ENCODE measurements at places on chromosomes 16 and 17.

- DNase-seq: no peak
These were observed 4.7 kb downstream of the PRAC1 start for GRCh38 chr17:48717367-48718226.

GRCh38 chr17:44543213-44543904, 13.9 kb upstream of the FZD2 start:
- no peak for DNase-seq

- no peak for DNase-seq
These were observed 9.0 kb downstream of the CBFA2T3 start for GRCh38 chr16:88967830-88968588.

DNA sequence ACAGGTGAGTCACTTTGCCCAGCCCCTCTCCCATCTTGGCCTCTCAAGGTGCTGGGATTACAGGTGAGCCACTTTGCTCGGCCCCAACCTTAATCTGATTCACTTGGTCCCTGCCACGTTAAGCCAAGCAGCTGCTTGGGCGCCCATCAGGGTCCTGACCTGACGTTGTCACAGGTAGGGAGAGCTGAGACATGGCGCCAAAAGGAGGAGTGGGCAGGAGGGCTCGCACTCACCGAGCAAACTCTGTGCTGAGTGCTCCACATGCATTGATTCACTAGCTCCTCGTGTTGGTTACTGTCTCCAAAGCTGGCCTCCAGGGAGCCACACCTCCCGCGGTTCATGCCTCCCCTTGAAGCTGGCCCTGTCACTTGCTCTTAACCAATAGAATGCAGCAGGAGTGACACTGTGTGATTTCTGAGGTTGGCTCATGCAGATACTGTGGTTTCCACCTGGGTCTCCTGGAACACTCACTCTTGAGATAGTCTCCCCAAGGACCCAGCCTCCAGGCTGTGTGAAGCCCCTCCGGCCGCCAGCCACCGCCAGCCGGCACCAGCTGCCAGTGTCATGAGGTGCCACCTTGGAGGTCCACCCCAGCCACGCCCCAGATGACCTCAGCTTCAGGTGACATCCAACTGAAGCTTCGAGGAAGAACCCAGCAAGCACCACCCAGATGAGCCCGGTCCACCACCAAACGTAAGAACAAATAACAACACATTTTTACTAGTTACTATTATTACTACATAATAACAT, 223.0 kb downstream of the GSG1L start:
- no peak for DNase-seq

- DNase-seq: no peak
These were observed 29.7 kb upstream of the FASN start for GRCh38 chr17:82127704-82128103.

DNA sequence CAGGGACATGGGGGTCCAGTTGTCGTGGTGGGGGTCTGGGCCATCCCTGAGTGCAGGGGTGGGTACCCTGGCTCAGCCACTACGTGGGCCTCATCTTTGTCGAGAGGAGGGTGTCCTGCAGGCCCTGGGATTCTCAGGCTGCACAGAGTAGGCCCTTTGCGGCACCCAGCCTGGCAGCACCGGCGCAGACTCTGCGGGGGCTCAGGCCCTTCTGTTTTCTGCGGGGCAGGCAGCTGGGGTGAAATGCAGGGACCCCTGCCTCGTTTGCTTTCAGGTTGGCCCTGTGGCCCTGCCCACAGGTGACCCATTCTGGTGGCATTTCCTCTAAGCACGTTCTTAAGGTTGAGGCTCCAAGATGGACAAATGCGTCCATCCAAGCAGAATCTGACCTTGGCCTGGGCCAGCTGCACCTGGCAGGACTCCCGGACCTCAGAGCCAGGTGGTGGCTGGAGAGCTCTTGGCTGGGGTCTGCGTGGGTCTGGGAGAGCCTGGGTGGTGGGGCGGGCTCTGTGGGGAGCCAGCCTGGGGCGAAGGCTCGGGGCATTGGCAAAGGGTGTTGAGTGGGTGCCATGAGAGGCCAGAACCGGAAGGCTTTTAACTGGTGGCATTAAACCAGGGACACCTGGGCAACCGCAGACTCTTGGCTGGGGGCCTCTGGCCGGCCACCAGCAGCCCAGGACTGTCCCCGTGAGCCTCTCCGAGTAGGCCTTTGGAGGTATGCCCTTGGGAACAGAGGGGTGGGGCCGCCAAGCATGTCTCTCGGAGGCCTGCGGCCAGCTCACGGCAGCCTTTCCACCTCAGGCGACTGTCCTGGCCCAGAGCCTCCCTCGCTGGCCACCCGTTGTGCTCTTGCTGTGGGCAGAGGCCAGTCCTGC, 16.9 kb downstream of the PRSS27 start:
- no peak for DNase-seq

DNA sequence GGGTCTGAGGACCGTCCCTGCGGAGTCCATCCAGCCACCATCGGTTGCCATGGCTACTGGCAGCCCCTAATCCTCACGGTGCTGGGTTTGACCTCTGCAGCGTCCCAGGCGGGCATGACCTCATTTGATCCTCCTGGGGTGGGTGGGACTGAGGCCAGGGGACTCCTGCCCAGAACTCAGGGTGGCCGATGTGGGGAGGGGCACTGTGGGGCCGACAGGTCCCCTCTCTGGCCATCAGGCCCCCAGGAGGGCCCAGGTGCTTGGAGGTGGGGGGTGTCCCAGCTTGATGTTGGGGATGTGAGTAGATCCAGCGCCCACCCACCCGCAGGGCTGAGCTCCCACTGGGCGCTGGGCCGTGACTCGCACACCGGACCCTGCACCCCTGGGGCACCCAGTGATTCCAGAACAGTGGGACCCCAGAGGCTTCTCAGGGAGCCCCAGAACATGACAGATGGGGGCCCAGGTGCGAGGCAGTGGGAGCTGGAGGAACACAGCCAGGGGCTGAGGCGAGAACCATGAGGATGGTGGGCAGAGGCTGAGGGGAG, 1.6 kb upstream of the SSTR5 start:
- DNase-seq: no peak

GRCh38 chr17:77036136-77036840, 104.5 kb upstream of the SEC14L1 start:
- no peak for DNase-seq

GRCh38 chr17:47884905-47885730, 10.9 kb upstream of the SP2 start:
- DNase-seq: no peak

DNA sequence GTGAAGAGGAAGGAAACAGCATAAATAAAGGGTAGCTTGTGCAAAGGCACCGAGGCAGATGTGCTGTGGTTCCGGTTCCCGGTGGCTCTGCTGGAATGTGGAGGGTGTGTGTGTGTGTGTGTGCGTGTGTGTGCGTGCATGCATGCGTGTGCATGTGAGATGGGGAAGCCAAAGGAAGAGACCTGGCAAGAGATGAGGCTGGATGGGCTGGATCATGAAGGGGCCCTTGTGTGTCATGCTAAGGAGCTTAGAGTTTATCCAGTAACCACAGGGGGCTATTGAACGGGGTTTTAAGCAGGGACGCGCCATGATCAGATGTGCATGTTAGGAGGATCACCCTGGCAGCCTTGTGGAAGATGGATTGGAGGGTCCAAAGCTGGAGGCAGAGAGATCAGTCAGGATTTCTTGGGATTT, 8.3 kb downstream of the WSCD1 start:
- no peak for DNase-seq

DNA sequence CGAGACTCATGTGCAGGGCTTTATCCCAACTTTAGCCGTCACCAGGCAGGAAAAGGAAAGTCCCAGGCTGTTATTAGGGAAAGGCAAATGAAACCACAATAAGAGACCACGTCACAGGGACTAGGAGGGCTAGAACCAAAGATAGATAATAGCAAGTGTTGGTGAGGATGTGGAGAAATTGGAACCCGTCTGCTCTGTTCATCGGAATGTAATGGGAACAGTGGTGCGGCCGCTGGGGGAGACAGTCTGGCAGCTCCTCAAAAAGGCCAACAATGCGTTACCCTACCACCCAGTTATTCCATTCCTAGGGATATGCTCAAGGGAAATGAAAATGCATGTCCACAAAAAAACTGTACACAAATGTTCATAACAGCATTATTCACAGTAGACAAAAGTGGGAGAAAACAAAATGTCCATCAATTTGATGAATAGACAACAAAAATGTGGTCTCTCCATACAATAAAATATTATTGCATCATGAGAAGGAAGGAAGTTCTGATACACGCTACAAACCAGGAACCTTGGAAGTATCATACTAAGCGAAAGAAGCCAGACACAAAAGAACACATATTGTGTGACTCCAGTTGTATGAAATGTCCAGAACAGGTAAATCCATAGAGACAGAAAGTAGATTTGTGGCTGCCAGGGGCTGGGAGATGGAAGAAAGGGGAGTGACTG, 19.5 kb upstream of the USP10 start:
- no peak for DNase-seq

GRCh38 chr17:14717859-14718258, 417.0 kb downstream of the HS3ST3B1 start:
- DNase-seq: no peak

- DNase-seq: peak; percentile 92
These were observed 5.0 kb upstream of the TLCD2 start for GRCh38 chr17:1714980-1715802.

DNA sequence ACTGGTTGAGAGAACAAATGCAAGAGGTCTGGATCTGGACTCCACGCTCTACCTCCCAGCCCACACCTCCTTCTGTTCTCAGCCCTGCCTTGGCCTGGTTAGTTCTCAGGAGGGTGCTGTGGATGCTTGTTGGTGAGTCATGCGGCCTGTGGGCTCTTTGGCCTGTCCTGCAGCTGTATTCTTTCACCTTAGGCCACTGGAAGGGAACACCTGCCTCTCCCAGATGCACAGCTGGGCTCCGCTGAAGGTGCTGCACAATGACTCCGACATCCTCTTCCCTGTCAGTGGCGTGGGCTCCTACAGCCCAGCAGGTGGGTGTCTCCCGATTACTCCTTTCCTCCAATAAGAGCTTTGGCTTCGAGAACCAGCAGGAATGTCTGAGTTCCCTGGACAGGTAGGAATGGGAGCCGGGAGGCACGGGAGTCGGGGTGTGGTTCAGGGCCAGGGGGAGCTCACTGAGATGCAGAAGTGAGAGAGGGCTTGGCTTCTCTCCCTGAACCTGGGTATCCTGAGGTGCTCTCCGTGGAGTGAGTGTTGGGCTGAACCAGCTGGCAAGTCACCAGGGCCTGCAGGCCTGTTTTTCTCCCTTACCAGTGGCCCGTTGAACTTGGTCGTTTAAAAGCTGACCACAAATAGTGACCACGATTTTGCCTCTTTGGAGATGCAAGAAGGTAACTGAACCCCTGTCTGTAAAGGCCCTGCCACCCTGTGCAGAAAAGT, 85.0 kb downstream of the SNX29 start:
- DNase-seq: no peak

DNA sequence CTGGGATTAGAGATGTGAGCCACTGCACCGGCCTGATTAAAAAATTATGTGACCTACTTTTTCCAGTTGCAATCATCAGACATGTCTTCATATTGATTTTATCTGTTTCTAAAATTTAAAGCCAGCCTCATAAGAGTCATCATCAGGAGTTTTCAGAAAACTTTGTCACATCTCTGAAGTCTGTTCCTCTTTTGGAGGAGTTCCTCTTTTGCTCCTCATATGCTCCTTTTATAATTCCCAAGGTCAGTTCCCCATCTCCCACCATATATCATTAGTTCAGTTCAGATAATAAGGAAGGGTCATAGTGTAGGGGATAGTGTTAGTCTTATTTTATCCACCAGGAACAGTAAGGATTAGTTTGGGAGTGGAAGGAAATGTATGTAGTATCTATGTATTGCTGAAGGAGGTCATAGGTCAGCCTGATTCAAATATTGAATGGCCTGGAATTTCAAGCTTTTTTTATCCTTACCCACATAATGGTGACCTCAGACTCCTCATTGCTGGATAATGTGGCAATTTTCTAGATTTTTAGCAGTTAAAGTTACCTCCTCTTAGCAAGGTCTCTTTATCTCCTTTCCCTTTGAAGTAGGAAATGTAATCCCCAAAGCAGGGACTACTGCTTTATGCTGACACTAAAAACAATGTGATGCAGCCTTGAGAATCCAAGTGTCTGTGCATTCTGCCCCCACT, 13.8 kb upstream of the DUSP14 start:
- no peak for DNase-seq

Data from RKO (cell line).